Fibroblast of mammary gland (primary cell): ENCODE measurements at places on chromosomes 6 and 20.

- no peak for DNase-seq
These were observed 130.3 kb downstream of the HACE1 start for GRCh38 chr6:104729433-104729832.

- no peak for DNase-seq
These were observed 266.1 kb upstream of the PTCHD4 start for GRCh38 chr6:48377115-48377514.

DNA sequence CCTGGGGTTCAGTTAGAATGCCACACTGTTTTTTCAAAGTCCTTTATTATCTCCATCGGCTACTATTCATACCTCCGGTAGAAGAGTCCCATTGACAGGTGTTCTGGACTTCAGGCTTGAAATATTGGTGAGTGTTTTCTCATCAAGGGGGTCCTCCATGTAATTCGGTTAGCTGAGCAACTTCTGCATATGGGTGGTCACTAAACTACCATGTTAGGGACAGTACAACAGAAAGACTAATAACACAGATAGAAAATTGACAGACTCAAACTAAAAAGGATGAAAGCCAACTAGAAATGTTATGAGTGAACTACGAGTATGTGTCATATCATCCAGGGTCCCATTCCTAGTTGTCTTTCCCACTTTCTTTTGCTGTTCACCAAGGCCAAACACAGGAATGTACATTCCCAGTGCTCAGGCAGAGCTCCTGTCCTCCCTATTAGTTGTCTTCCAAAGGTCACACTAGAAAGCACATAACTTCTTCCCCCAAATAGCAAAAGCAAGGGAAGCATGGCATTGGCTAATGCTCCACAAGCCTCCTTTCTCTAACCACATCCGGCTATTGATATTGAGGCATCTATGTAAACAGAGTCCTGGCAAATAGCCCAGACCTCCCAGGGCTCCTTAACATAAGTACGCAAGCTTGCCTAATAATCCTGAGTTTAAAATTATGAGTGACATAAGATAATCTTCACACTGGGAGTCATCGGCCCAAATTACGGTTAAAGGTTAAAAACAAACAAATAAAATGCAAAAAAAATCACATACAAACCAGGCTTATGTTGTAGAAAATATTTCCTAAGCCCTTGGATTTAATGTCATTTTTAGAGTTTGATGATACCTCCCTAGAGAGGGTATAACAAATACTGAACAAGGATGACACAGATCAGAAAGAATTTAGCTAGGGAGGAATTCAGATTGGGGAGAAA lies 13.2 kb downstream of the CCN2 start:
- peak; percentile 95 for DNase-seq

DNA sequence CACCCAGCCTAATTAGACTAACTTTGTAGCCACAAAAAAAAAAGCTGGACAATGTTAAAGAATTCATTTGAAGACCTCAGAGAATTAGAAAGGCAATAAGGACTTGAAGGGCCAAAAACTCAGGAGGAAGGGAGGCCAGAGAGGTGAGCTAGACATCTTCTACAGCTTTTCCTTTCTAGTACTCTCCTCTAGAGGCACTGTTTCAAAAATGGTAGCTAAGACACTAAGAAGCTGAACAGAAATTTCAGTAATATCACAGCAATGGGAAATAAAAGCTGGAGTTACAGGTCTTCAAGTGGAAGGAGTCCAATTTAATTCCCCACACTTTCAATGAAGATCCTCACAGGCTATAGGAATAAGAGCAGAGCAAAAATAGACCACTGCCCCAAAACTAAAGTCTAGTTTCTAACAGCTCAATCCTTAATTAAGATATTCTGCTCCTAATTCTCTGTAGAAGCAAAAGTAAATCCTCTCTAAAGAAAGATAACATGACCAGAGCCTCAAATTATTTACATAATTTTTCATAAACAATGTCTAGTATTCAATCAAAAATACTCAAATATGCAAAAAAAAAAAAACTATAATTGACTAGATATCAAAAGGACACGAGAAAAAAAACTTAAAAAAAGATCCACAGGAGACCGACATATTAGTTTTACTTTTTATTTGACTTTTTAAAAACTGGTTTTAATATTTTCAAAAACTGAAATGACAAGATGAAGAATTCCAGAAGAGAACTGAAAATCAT lies 63.7 kb downstream of the RNGTT start:
- no peak for DNase-seq

- no peak for DNase-seq
These were observed 64.7 kb downstream of the C6orf118 start for GRCh38 chr6:165244524-165245247.

- peak; percentile 34 for DNase-seq
These were observed 16.8 kb upstream of the CDH22 start for GRCh38 chr20:46324960-46325703.

- no peak for DNase-seq
These were observed 442.9 kb upstream of the SOX4 start for GRCh38 chr6:21150667-21151066.

DNA sequence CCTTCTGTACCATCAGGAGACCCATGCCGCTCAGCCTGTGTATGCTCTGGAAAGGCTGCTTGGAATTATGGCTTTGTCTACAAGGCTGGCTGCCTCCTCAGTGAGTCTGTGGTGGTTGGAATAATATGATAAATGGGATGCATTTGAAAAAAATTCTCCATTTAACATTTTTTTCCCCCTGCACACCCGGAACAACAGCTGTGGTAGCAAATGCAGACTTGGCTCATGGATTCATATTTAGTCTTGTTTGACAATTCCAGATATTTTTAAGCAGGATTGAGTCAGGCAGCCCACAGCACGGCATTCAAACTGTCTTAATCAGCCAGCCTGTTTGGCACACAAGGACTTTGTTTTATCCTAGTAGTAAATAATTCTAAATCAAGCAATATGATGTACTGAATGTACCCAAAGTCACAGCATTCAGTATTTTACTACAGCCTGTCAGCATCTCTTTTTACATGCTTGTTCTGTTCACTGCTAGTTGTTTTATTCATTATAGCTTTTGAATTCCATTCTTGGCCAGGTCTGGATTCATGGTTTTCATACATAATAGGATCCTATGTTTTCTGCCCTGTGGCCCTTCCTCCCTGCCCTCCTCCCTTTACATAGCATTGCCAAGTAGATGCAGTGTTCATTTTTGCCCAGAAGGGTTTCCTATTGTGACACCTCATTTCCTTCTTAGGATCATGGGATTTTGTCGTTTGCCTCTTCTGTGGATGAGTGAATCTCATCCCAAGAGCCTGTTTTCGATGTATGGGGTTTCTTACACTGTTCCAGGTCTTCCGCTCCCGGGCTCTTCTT lies 68.1 kb downstream of the LRRC1 start:
- peak; percentile 67 for DNase-seq

DNA sequence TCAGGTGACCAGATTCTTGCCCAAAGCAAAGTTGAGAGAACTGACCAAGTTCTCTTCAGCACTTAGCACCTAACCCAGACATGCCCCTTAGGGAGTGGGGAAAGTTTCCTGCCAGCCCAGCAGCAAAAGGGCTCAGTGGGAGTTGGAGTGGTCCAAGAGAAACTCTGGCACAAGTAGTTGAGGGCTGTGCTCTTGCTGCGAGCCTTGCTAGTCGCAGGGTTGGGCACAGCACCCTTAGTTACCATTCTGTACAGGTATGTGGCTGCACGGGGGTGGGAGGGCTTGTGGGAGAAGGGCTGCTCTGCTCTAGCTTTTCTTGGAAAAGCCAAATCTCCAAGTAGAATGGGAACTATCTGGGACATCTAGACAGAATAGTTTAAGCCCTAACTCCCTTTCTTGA lies 6.4 kb downstream of the POLR1C start:
- no peak for DNase-seq

GRCh38 chr20:44590980-44591778 lies 8.8 kb downstream of the PKIG start:
- DNase-seq = no peak

- DNase-seq = peak; percentile 67
These were observed 37.7 kb downstream of the KCNQ2 start for GRCh38 chr20:63434599-63435378.

- no peak for DNase-seq
These were observed 58.7 kb downstream of the VEGFA start for GRCh38 chr6:43828711-43829110.

DNA sequence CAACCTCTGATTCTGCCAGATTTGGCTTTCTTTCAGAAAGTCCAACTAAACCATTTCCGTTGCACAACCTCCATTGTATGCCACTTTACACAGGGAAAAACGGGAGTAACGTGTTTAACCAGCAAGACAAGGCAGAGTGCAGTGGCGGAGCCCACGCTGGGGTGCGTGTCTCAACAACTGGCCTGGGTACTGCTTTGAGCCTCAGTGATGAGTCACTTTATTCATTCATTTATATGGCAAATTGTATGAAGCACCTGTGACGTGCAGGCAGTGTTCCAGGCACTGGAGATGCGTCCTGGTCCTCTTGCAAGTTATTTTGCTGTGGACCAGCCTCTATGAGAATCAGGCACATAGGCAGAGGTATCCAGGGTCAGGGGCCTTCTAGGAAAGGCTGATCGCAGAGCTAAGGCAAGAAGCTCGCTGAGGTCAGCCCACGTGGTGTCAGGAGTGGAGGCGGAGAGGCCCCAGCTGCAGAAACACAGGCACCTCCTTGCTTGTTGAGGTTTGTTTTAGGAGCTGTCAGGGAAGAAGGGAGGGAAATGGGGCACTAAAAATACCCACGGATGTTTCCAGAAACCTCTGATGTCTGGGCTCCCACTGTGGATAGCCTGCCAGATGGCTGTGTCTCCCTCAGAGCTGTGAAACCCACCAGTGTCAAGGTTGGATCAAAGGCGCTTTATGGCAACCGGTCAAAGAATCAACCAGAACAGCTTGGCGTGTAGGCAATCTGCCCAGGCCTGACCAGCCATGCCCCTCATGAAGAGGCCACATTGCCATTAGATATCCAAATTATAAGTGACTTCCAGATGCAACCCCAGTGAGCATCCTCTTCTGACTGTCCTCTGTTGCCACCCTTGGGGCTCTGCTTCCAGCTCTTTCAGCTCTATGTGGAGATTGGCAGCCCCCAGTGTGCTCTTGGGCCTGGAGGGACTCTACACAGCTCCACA lies 157.2 kb downstream of the CD83 start:
- DNase-seq = no peak

- DNase-seq = no peak
These were observed 448.8 kb upstream of the CITED2 start for GRCh38 chr6:139823099-139823807.

GRCh38 chr6:144119376-144119775 lies 24.0 kb upstream of the SF3B5 start:
- DNase-seq = no peak

GRCh38 chr6:101741474-101742171 lies 348.1 kb downstream of the GRIK2 start:
- no peak for DNase-seq

GRCh38 chr6:36586606-36587005 lies 7.6 kb upstream of the SRSF3 start:
- DNase-seq = no peak

- no peak for DNase-seq
These were observed 972 bp upstream of the PHF3 start for GRCh38 chr6:63634630-63635029.

- DNase-seq = no peak
These were observed 33.5 kb downstream of the SNX3 start for GRCh38 chr6:108227290-108227689.

DNA sequence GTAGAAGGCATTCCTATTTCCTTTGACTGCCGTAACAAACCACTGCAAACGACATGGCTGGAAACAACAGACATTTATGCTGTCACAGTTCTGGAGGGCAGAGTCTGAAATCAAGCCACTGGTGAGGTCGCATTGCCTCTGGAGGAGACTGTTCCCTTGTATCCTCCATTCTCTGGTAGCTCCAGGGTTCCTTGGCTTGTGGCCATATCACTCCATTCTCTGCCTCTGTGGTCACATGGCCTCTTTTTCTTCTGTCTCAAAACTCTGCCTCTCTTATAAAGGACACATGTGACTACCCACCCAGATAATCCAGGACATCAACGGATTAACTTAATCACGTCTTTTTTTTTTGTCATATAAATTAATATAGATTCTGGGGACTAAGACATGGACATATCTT lies 84.4 kb downstream of the LYRM2 start:
- no peak for DNase-seq

- DNase-seq = no peak
These were observed 22.8 kb upstream of the DTNBP1 start for GRCh38 chr6:15685619-15686018.

DNA sequence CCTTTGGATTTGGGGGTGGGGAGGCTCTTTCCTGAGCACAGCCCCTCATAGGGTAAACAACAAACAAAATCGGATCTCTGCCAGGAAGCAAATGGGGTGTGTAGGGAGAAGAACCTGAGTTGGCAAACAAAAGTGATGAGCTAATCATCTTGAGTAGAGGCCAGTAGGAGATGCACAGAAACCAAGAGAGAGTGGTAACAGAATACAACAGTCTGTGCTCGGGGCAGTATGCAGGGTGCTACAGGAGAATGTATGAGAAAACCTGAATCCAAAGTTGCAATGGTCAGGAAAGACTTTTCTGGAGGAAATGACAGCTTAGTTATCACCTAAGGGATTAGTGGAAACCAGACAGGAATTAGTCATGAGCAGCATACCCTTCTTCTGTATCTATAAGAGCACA lies 177.8 kb downstream of the CDKAL1 start:
- no peak for DNase-seq

DNA sequence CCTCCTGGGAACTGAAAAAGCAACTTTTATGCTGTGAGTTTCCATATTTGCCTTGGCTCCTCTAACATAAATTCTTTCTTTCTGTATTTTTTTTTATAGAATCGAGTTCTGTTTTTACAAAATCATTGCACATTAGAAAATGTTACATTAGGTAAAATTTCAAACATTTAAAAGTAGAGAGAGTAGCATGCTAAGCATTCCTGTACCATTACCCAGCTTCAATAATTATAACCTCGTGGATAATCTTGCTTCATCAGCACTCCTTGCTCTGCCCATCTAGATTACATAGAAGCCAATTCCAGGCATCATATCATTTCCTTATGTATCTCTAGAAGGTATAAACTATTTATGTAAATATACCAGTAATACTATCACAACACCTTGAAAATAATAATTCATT lies 15.4 kb upstream of the FBXO30 start:
- DNase-seq = no peak

- DNase-seq = no peak
These were observed 699.5 kb upstream of the FLRT3 start for GRCh38 chr20:15036948-15037347.
